ENCODE measurements at places on chromosomes 1 and 21.
A peak's percentile ranks its signal among the peaks of the same experiment; 100 is the strongest.

DNA sequence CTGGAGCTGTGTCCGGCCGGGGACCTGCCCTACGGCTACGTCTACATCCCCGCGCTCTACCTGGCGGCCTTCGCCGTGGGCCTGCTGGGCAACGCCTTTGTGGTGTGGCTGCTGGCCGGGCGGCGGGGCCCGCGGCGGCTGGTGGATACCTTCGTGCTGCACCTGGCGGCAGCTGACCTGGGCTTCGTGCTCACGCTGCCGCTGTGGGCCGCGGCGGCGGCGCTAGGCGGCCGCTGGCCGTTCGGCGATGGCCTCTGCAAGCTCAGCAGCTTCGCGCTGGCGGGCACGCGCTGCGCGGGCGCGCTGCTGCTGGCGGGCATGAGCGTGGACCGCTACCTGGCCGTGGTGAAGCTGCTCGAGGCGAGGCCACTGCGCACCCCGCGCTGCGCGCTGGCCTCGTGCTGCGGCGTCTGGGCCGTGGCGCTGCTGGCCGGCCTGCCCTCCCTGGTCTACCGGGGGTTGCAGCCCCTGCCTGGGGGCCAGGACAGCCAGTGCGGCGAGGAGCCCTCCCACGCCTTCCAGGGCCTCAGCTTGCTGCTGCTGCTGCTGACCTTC lies 412 bp downstream of the GPR25 start:
- peak; percentile 33 for DNase-seq

GRCh38 chr1:78291872-78292271 lies 198.9 kb upstream of the PTGFR start:
- no peak for DNase-seq

- DNase-seq = no peak
These were observed 21.4 kb upstream of the SPSB1 start for GRCh38 chr1:9271283-9271682.

DNA sequence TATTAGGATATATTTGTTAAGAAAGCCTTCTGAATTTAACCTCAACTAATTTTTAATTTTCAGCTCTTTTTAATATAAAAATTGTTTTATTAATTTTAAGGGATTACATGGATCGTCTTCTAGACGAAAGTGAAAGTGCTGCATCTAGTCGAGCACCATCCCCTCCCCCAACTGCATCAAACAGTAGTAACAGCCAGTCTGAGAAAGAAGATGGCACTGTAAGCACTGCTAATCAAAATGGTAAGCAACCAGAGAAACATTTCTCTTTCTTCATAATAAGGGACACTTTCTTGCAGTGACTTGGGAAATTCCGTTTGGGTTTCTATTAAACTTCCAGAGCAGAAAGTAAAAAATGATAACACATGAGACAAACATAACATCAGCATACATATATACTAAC lies 56.9 kb downstream of the MIER1 start:
- no peak for DNase-seq

DNA sequence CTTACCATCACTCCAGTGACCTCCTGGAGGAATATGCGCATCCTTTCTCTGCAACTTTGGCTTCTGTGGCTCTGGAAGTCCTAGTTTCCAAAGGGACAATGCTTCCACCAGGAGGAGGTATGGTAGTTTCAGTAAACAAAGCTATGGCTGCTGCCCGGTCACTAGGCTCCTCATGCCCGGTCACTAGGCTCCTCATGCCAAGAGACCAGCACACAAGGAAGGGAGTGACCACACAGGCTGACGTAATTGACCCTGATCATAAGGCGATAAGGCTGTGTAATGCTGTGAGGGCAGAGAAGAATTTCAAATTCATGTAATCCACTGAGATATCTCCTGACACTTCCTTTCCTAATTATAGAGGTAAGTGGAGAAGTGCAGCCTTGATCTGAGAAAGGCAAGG lies 102.9 kb downstream of the DTL start:
- DNase-seq = no peak

- no peak for DNase-seq
These were observed 11.0 kb upstream of the PEAR1 start for GRCh38 chr1:156882543-156882942.

GRCh38 chr21:18771845-18772380 lies 368.3 kb upstream of the TMPRSS15 start:
- no peak for DNase-seq

Measured in NCI-H774 (cell line).